ENCODE measurements at places on chromosomes 4 and X. TPM values are rescaled to one million over a fixed set of nuclear protein-coding genes. Genes with fewer than 3 reads are reported as not detected.

Gene ATP2B3
- under 0.01 TPM for total RNA-seq

Gene RCHY1
- total RNA-seq, result 24.7 TPM

Gene SLC6A14
- not detected for total RNA-seq

Gene ODAPH
- not detected for total RNA-seq

Gene TMPRSS11F
- total RNA-seq, result not detected

Gene PLA2G12A
- 64.6 TPM for total RNA-seq
